Stimulated activated CD4-positive, alpha-beta T cell treated with anti-CD3 and anti-CD28 coated beads, TNF-alpha, amount 100 ng/mL, for 24 hours (primary cell): ENCODE measurements at places on chromosomes 4 and X.

DNA sequence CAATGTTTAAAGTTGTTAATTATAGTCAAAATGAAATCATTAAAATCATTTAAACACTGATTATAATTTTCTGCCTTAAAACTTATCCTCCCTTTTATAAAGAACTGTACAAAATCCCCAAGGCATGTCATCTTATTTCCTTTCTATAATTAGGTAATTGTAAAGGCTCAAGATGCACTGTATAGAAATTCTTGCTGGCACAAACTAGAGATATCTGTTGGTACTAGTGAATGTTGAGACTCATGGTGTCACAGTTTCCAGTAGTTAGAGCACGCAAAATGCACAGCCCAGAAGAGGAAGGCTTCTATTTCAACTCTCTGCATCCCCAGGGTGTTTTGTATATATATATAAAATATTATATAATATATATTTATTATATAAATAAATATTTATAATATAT lies 22.7 kb upstream of the PLA2G12A start:
- no peak for DNase-seq

GRCh38 chr4:40684404-40684803 lies 54.7 kb upstream of the RBM47 start:
- no peak for DNase-seq

- DNase-seq = no peak
These were observed 15.2 kb upstream of the HERC5 start for GRCh38 chr4:88441696-88442095.

DNA sequence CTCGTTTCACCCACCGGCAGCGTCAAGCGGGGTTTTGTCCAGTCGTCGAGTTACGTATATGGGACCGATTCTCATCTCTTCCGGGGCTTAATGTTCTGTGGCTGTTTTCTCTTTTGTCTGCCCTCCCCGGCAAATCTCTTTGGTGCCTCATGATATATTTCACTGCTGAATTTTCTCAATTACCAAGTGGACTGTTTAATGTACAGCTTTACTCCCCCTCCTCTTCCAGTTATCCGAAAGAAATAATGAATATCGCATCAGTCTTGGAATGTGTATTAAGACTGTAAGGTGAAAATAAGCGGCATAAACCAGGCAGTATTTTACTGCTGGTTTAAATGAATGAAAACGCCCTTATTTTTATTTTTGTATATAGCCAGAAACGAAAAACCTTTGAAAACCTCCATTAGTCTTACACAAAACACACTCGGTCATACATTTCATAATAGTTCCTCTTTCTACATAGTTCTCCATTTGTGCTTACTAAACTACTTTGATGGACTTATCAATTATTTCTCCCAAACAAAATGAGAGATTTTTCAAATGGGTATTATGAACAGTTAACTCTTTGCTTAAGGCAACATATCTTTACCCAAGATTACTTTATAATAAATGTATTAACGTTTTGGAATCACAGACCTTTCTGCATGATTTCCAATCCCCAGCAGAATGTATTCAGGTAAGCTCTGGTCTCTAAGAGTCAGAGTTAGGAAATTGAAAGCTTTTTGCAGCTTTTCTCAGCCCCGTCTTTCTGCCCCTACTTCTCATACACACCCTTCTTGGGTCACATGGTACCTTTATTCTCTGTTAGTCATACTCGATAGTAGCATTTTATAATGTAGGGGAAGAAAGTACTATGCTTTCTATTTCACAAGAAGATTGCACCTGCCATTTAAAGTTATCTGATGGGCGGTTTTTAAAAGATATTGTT lies 979 bp downstream of the RP2 start:
- no peak for DNase-seq

DNA sequence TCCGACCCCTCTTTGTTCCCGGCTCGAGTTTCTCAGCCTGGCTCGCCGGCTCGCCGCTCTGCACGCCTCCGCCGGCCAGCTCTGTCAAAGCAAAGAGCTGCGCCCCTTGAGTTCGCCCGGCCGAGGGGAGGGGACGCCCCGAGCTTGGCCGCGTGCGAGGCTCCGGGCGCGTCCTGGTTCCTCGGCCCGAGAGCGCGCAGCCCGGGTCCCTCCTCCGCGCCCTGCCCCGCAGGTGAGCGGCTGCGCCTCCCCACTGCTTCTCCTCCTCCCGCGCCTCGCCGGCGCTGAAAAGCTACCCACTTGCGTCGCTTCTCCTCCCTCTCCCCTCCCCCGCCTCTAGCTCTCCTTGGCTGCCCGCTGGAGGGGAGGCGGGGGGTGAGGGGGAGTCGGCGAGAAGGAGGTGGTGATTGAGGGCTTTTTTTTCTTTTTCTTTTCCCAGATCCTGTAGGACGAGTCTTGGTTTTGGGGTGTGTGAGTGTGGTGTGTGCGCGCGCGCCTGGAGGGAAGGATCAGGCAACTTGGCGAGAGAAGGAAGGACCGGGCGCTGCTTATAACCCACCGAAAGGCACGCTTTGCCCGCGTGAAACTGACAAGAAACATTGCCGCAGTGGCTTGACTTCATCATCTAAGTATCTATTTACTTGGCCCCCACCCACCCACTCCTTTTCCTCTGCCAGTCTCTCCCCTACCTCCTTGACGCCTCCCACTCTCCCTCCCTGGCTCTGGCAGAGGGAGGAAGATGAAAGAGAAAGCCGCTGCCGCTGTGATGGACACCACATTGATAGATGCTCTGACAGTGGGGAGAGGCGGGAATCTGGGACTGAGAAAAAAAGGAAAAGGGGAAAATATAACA lies at the start of gene LEF1:
Gene LEF1 (minus strand): TSS at position 262 of the 853 bp plus-strand sequence. CDS start 1,165 bp downstream, outside the sequence.
- DNase-seq = peak; percentile 73

DNA sequence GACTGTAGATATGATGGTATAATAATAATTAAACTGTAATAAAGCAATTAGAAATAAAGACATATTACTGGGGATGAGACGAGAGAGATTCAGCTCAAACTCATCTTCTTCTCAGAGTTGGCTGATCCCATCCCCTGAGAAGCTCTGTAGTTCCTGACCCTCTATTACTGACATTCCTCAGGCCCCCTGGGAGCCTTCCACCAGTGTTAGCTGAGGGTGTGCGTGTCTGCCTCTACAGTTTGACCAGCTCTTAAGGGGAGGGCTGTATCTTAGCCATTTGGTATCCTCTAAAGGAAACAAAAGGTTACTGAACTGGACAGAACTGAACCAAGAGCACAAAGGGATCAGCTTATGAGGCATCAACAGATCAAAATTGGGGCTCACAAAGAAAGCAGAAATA lies 11.2 kb downstream of the FHDC1 start:
- no peak for DNase-seq

GRCh38 chr4:52873861-52874343 lies 11.8 kb downstream of the RASL11B start:
- no peak for DNase-seq

DNA sequence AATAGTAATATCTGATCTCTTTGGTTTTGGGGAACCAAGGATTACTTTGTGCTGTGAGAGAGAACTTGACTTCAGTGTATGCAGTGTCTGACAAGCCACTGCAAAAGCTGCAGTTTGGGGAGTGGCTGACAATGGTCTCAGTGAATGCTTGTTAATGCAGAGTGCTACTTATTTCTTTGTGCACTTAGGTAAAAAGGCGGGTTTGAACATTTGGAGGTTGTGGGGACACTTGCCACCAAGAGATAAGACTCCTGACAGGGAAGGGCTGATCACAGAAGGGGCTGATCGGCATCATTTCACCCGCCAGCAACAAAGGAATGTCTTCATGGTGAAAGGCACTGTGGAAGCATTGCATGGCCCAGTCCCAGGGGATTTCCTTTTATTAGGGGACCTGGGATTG lies 28.6 kb upstream of the USP46 start:
- DNase-seq = no peak

GRCh38 chr4:86398187-86398586 lies 38.3 kb upstream of the MAPK10 start:
- DNase-seq = no peak

DNA sequence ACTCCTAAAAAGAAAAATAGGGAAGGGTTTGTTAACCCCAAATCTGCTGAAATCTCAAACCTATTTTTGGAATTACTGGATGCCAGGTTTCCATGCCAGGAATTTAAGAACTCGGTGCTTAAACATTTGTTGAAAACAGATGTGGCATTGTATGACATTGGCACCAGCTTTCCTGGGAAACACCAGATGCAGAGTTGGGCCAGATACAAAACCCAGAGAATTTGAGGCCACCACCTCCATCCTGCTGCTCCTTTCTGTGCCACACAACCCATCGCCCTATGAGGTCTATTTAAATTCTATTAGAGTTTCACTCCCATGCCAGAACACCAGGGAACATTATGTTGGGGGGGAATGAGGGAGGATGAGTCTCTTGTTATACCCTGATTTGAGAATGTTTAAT lies 71.7 kb downstream of the ARAP2 start:
- DNase-seq = no peak

DNA sequence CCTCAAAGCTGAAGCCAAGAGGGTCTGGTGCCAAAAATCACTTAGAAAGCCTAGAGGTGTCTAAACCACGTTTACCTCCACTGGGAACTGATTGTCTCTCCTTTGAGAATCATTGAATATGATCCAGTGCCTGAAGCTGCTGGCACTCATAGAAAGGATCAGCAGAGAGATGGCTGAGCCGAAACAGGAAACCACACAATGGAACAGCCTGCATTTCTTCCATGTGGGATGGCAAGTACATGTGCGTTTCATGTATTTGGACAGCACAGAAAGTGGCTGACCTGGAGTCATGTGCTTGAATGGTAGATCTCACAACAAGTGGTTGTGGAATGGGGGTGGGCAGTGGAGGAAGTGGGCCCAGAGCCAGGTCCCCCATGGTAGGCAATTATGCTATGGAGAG lies 533.7 kb downstream of the INPP4B start:
- no peak for DNase-seq

DNA sequence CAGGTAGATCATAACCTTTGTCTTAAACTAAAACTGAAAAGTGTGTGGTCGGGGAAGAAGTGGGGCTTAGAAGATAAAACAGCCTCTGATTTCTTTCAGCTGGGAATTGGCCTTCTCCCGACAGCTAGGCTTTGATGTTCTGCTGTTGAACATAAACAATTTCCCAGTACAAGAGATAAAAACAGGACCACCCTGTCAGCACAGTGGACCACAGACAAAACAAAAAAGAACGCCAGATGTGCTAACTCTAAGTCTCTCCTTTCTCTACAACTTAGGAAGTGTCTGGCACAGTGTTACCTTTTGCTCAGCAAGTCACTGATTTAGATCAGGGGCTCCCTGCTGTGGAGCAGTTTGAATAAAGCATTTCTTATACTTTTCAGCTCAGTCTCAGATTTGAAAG lies 87.5 kb upstream of the UXT start:
- no peak for DNase-seq

DNA sequence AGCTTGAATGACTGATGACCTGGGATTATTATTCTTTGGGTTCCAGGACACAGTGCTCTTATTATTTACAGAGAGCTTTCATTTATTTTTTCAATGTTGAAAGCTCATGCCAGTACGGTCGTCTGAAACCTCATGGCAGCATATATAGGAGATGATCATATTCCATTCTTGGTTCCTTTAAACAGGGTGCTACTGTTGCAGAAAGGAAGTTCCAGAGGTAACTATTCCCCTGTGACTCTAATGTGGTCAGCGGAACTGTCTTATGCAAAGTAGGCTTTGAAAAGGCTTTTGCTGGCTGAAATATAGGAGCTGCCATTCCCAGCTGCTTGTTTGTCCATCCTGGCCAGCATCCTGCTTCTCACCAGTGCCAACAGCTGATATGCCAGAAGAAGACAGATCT lies 208.3 kb upstream of the LEF1 start:
- no peak for DNase-seq

GRCh38 chr4:188400451-188400850 lies 261.2 kb downstream of the TRIML1 start:
- no peak for DNase-seq

DNA sequence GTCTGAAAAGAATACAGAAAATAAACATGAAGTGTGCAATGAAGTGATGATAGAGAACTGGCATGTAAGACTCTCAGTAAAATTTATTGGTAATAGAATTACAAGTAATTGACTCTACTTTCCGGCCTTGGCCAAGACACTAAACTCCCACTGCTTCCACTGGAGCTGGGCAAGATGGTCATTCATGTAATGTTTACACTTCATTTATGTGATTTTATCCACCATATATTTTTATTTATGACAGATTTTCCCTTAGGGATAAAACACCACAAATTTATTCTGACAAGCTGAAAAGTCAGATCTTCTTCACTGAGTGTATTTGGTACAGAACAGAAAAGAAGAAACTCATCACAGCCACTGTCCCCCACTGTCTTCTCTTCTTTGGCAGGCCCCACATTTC lies 191.9 kb downstream of the SLC39A8 start:
- no peak for DNase-seq

GRCh38 chrX:50812995-50813842 lies 775 bp downstream of the SHROOM4 start:
- DNase-seq = no peak

- DNase-seq = no peak
These were observed 345.3 kb upstream of the LCORL start for GRCh38 chr4:18366892-18367291.

DNA sequence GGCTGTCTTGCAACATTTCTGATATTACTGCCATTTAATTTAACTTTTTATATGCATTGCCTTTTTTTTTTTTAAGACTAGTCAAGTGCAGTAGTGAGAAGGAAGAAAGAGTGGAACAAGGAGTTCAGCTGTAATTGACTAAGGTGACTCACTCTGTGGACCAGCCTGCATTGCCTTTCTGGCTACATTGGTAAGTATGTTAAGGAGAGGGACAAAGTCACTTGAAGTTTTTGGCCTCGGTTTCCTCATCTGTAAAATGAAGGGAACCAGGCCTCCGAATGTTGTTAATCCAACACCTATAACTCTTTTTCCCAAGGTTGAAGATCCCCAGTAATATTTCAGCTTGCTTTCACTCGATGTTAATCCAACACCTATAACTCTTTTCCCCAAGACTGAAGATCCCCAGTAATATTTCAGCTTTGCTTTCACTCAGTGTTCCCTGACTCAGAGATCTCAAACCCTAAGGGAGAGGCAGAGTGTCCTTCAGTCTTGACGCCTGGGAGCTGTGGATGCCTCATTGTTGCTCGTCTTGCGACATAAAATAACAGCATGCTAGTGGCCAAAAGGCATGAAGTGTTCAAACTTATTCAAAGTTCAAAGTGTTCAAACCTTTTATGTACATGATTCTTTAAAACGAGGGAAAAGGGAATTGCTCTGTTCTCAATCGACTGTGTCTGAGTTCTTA lies 102.0 kb downstream of the SORBS2 start:
- no peak for DNase-seq

- DNase-seq = no peak
These were observed 136.8 kb downstream of the RAPGEF2 start for GRCh38 chr4:159239629-159240028.

GRCh38 chr4:140906993-140907962 lies 151.1 kb upstream of the TBC1D9 start:
- no peak for DNase-seq

DNA sequence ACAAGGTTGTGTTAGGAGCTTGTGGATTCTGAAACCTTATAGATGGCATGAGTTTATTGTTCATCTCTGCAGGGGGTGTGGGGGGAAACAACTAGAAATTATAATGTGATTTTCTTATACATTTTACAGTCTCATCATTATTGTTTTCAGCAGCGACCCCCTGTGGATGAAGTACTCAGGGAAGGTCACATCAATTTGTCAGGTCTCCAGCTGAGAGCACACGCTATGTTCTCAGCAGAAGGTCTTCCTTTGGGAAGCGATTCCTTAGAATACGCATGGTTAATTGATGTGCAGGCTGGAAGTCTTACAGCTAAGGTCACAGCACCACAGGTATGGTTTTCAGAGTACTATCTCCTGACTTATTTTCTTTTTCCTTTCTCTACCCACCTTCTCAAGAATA lies 72.2 kb downstream of the BLTP1 start:
- no peak for DNase-seq
